ENCODE measurements at places on chromosomes 7 and 10.

- DNase-seq, result no peak
Observed at GRCh38 chr10:78699971-78700370, 368.8 kb upstream of the ZMIZ1 start.

DNA sequence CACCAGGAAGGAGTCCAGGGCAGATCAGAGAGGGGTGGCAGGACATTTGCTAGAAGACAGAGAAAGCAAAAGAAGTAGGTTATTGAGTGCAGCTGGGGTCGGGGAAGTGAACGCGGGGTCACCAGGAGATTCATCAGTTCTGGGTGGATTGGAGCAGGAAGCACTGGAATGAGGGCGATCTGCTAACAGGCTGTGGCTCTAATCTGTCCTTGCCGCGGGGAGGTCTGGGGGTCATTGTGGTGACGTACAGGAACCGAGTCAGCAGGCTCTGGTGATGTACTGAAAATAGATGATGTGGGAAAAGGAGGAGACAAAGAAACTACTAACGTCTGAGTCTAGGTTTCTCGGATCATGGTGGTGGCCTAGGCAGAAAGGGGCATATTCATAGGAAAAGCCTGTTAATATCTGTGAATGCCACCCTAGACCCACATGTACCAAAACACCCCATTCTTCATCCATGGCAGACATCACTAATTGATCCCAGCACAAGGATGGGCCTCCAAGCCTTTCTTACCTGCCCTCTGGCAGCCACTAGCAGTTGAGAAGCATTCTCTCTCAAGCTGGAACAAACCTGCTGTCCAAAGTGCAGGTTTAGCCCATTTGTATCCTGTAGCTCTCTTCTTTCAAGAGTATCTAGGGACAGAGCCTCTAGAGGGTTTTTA is 134.5 kb downstream of the C10orf105 start:
- DNase-seq, result no peak

DNA sequence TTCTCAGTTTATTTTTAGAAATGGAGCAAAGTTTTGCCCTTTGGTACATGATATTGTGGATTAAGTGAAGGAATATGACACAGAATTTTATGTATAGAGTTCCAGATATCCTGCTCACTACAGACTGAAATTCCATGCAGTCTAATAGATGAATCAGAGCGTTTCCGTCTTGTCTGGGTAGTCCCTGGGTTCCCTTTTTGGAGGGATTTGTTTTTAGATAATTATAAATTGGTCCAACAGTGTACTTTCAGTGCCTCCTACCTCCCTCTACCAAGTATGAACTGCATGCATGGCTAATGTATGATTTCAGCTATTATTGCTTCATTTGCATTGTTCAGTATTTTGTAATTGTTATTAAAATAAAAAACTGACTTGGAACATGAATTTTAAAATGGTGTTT is 74.4 kb downstream of the SEPTIN7 start:
- peak; percentile 35 for DNase-seq

DNA sequence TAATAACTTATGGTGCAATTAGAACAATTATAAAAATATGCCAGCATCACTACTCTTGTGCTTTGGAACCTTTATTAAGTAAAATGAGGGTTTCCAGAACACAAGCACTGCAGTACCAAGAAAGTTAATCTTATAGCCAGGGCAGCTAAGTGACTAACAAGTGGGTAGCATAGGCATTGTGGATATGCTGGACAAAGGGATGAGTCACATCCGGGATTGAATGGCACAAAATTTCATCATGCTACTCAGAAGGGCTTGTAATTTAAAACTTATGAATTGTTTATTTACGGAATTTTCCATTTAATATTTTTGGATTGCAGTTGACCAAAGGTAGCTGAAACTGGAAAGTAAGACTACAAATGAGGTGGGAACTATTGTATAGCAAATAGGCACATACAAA is 250.6 kb downstream of the C7orf25 start:
- DNase-seq, result peak; percentile 72

DNA sequence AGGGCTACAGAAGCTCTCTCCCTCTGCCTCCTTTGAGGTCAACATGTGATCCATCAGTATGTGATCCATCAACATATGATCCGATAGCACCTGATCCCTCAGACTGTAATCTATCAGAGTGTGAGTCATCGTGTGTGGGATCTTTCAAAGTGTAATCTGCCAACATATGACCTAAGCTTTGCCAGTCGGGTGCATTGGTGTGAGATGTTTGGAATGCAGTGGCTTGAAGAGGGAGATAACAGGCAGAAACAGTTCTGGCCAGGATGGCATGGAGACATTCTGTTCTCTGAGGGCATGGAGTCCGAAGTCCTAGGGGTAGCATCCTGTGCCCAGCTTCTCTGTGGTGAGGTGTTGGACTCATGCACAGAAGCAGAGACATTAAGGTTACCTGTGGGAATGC is 217.7 kb upstream of the ETV1 start:
- DNase-seq, result peak; percentile 41

Data from fibroblast of mammary gland (primary cell).